T follicular helper cell (primary cell): ENCODE measurements at places on chromosomes 6 and 20.

DNA sequence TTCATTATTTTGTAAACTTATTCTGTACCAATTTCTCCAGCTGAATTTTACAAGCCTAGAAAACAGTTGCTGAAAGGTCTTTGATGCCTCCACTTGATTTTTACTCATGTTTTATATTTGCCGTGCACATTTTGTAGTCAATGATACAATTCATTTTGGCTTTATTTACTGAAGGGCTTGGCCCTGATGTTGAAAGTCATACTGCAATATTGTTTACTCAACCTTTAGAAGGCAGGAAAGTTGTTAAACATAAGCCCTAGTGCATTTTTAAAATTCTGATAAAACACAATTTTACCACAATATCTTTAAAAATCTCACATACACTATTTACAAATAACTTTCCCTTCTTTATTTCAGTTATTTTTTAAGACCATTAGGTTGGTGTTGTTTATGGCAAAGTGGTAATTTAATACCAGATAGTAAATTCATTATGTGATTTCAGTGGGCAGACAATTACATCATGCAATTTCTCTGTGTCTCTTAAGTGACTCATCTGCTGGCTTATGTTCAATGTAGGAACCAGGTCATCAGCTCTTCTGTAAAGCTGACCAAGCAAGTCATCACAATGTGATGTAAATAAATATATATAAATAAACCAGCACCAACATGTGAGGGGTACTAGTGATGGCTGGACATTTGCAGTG is 121.1 kb upstream of the SLC35B3 start:
- DNase-seq, result no peak

GRCh38 chr6:105607636-105608621 is 205.0 kb upstream of the PREP start:
- DNase-seq, result no peak

DNA sequence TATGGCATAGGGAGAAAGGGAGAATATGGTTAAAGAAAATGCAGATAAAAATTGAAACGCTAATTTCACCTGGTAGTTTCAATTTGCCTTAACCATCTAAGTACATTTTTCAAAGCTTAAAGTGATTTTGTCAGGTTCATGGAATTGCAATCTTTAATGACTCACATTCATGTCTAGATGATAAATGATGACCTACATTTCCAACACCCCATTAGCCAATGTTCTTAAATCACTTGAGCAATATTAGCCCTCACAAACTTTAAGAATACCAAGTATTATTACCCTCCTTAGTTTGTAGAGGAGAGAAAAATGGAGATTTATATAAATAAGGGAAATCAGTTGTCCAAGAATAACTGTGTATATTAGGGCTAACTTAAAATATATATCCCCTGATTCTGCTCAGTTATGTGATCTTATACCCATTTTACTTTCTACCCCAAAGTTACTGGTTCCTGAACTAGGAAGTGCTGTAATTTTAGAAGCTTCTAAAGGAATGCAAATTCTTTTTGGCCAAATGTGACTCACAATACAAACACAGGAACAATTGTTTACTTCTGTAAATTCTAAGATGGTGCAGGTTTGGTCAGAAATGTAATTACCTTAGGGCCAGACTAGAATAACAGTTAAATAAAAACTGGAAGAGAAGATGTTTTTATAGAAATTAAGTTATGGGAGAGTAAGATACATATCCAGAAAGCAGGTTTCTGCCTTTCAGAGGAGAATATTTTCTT is 34.5 kb downstream of the TPBG start:
- no peak for DNase-seq

DNA sequence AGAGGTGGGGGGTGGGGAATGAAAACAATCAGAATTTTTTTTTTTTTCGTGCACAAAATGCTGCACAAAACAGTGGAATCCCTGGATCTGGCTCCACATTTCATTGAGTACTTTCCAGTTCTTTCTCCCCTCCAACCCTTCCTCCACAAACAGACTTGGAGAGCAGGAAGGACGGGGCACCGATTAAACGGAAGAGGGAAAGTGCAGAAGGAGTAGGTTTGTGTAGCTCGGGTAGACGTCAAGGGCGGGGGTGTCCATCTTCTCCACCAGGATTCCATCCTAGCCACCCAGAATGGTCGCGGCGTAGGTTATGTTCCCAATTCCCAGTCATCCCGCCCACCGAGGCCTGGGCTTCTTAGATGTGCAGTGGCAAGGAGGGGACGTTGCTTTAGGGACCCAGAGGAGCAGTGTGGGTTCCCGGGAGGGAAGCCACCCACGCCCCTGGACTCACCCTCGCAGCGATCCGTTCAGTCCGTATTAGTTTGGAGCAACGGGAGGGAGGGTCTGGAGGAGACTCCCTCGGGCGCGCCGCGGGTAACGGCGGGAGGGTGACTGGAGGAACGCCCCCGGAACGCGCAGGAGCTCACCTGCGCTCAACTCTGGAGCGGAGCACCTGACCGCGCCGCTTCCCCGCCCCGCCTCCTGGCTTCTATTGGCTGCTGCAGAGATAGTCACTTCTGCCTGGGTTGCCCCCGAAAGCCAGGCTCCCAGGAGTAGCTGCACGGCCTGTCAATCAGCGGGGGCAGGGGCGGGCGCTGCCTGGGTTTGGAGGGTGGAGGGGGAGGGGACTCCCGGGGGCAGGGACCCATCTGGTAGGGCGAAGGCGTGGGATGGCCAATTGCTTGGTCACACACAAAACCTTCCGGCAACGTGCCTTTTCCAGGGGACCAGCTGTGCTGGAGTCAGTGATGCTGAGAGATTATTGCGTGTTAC is at the start of gene ENPP5:
TSS of gene ENPP5 (minus strand) at position 624 of the 933 bp plus-strand sequence. CDS start 2,718 bp downstream, outside the sequence.
- DNase-seq, result peak; percentile 28

- no peak for DNase-seq
Measured at GRCh38 chr6:31609519-31610406, 5.3 kb upstream of the AIF1 start.

- no peak for DNase-seq
Measured at GRCh38 chr6:99879431-99879830, 114.6 kb downstream of the MCHR2 start.

- no peak for DNase-seq
Measured at GRCh38 chr6:47290124-47290834, 19.4 kb downstream of the TNFRSF21 start.

DNA sequence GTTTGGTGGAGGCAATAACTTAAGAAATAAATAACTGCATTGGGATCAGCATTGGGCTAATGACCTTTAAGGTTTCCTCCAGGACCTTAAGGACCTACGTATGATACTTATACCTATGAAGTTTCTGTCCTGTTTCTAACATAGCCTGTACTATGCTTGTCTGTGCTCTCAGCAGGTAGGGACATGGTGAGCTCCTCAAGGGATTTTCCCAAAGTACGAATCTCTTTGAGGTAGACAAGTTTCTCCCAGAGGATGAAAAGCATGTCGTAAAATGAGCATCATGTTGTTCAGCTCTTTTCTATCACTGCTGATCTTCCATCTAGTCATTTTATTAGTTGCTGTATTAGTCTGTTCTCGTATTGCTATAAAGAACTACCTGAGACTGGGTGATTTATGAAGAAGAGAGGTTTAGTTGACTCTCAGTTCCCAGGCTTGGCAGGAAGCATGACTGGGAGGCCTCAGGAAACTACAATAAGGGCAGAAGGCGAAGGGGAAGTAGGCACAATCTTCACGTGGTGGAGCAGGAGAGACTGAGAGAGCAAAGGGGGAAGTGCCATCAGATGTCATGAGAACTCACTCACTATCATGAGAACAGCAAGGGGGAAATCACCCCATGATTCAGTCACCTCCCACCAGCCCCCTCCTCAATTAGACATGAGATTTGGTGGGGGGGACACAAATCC is 77.8 kb upstream of the TGM3 start:
- DNase-seq, result no peak

DNA sequence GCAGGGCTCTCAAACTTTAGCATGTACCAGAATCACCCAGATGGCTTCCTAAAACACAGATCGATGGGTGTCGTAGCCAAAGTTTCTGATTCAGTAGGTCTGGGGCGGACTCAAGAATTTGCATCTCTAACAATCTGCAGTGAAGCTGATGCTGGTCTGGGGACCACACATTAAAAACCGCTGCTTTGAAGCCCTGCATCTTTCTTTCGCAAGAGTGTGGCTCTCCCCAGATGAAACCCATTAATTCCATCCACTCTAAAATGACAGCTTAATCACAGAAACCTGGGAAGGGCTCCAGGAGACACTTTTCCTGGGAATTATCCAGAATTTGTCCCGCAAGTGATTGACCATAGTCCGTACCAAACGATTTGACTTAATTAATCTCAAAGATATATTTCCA is 319.8 kb upstream of the PLCB4 start:
- no peak for DNase-seq

DNA sequence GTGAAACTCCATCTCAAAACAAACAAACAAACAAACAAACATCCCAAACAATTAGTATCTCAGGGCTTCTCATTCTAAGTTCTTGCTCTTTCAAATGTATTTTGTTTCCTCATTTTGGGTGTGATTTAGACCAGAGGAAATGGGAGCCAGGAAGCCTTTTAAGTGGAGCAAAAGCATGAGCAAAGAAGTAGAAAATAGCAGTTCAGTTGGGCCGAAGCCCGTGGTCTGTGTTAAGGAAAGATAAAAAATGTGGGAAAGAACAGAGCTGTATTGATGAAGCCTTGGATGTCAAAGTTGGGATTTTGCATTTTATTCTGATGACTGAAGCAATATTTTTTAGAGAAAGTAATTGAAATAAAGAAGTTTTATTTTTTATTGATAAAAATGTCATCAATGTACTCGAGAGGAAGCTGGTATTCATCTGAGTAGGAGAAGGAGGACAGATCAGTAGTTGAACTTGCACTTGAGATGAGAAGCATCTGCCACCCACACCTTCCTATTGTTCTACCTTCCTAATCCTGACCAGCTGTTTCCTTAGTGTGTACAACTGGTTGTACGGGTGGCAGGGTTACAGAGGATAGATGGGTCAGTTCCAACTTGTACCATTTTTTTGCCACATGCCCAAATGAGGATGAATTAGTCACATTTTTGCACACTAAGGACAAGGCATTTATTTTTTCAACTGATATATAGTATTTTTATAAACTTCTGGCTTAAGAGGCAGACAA is 56.1 kb downstream of the KIAA0408 start:
- DNase-seq, result no peak

DNA sequence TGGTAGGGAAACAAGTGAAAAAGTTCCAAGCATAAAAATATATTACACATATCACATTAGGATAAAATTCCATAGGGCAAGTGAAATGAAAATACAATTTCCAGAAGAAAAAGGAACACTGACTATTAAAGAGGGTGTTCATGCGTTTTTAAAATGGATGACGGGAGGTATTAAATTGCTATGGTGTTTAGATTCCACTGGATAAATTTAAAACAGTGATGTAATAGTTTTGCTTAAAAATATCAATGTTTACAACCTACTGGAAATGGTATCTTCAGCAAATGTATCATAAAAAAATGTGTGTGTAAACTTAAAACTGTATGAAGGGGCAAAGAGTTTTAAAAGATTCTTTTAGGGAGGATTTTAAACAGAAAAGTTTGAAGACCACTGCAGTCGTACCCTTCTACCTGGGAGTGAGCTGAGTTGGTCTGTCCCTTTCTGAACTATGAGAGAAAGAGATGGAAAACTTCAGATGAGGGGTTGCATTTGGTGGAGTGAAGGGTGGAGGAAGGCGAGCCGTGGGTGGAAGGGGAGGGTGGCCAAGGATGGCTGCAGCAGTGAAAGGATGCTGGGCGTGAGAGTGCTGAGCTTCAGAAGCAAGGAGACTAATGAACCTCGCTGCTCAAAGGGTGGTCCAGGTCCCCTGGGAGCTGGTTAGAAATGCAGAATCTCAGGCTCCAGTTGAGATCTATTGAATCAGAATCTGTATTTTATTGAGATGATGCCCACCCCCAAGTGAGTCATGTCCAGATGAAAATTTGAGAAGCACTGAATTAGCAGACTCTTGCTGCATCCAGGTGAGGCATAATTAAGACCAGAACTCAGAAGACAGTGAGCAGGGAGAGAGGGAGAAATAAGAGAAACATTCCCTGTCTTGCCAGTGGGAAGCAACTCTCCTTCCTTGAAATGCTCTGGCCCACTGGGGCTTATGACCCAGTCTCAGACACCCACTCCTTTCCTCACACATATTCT is 54.5 kb upstream of the MRPS10 start:
- no peak for DNase-seq
